ENCODE measurements at places on chromosomes 5 and 9. TPM values are rescaled to one million over a fixed set of nuclear protein-coding genes. Genes with fewer than 3 reads are reported as not detected.

Gene LRRC26
- not detected for total RNA-seq

Gene PCDHB1
- 0.12 TPM for total RNA-seq

Gene C5orf52
- not detected for total RNA-seq

Gene SOX30
- total RNA-seq = 0.12 TPM

DNA sequence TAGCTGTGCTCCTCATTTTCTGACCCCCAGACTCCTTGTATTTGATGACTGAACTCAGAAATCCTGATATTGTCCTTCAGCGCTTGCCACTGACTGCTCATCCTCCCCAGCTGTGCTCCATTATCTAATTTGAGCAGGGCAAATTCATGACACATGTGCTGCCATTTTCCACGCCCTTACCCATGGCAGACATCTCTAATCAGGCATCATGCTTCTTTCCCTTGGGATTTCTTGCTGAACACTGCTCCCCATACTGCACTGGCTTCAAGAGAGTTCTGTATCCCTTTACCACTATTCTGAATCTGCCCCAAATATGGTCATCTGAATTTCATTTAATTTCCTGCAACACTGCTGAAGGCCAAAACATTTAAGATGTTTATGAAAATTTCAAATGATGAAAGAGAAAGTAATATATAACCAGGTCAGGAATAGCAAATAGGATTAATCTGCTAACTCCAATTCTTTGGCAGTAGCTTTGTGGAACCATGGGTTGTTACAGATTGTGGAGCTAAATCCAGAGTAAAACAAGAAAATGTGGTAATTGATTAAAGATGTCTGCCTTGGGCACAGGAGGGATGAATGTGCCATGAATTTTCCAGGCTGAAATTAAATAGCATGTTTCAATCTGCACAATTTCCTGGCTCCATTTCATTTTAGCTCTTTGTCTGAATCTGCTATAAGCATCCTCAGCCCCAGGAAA, 93.6 kb downstream of the CYFIP2 start:
- peaks cover 24% of the 10 kb centered on the region for H3K36me3 ChIP-seq
- H3K4me1 ChIP-seq = no peaks in the 10 kb centered on the region
- H3K27me3 ChIP-seq = no peaks in the 10 kb centered on the region
- H3K4me3 ChIP-seq = no peak overlapping the region
- no peak overlapping the region for H3K27ac ChIP-seq
- no peak for DNase-seq

- H3K36me3 ChIP-seq = no peaks in the 10 kb centered on the region
- H3K27ac ChIP-seq = no peak overlapping the region
- no peak for DNase-seq
- no peaks in the 10 kb centered on the region for H3K4me1 ChIP-seq
- H3K27me3 ChIP-seq = no peaks in the 10 kb centered on the region
These were observed 125.5 kb upstream of the IFNE start for GRCh38 chr9:21607576-21607975.

GRCh38 chr5:22947921-22948320, 94.8 kb upstream of the CDH12 start:
- no peaks in the 10 kb centered on the region for H3K27me3 ChIP-seq
- no peaks in the 10 kb centered on the region for H3K4me1 ChIP-seq
- no peak for DNase-seq

- no peaks in the 10 kb centered on the region for H3K36me3 ChIP-seq
- peaks cover 17% of the 10 kb centered on the region for H3K27me3 ChIP-seq
- DNase-seq = no peak
- H3K4me1 ChIP-seq = peaks cover 28% of the 10 kb centered on the region
- no peak overlapping the region for H3K4me3 ChIP-seq
- peak overlapping the region; percentile 68 for H3K27ac ChIP-seq
These were observed 17.1 kb upstream of the NRARP start for GRCh38 chr9:137319011-137319738.

- H3K4me3 ChIP-seq = no peak overlapping the region
- H3K27me3 ChIP-seq = no peaks in the 10 kb centered on the region
- no peaks in the 10 kb centered on the region for H3K4me1 ChIP-seq
- no peak for DNase-seq
- H3K36me3 ChIP-seq = no peaks in the 10 kb centered on the region
- no peak overlapping the region for H3K27ac ChIP-seq
These were observed 167.2 kb downstream of the CFAP90 start for GRCh38 chr5:7683753-7684152.
